ENCODE measurements at places on chromosomes 1 and 21. TPM values are rescaled to one million over a fixed set of nuclear protein-coding genes. Genes with fewer than 3 reads are reported as not detected.

- no peak for DNase-seq
These were observed 42.4 kb upstream of the TACSTD2 start for GRCh38 chr1:58619286-58620054.

DNA sequence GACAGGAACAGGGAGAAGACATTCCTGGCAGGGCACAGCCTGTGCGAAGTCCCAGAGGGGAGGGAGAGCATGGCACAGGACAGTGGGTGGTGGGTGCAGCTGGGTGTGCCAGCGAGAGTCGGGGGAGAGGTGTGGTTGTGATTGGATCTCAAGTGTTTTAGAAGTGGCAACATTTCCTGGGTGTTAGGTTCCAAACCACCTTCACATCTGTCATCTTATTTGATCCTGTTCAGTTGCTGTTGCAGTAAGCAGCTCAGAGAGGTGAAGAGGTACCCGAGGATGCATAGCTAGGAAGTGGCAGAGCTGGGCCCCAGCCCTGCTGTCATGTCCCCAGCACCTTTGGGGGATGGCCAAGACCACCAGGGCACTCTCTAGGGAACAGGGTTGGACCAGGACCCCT, 22.0 kb upstream of the DISP3 start:
- no peak for DNase-seq

GRCh38 chr1:226680653-226681052, 58.4 kb downstream of the ITPKB start:
- no peak for DNase-seq

The TUT4 gene
- total RNA-seq = 16.4 TPM

DNA sequence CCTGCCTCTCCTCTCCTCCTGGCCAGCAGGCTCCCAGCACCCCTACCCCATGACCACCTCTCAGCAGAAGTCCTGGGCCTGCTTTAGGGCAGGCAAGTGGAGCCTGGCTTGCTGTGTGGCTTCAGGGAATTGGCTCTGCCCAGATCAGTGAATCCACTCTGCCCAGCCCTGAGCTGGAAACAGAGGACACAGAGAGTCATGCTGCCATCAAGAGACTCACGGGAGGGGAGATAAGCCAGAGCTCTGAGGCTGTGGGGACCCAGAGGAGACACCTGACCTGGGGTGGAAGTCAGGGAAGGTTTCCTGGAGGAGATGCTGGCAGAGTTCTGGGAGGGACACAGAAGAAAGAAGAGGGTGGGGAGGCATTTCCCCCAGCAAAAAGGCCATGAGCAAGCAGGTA, 54.2 kb downstream of the GLIS1 start:
- DNase-seq = no peak

DNA sequence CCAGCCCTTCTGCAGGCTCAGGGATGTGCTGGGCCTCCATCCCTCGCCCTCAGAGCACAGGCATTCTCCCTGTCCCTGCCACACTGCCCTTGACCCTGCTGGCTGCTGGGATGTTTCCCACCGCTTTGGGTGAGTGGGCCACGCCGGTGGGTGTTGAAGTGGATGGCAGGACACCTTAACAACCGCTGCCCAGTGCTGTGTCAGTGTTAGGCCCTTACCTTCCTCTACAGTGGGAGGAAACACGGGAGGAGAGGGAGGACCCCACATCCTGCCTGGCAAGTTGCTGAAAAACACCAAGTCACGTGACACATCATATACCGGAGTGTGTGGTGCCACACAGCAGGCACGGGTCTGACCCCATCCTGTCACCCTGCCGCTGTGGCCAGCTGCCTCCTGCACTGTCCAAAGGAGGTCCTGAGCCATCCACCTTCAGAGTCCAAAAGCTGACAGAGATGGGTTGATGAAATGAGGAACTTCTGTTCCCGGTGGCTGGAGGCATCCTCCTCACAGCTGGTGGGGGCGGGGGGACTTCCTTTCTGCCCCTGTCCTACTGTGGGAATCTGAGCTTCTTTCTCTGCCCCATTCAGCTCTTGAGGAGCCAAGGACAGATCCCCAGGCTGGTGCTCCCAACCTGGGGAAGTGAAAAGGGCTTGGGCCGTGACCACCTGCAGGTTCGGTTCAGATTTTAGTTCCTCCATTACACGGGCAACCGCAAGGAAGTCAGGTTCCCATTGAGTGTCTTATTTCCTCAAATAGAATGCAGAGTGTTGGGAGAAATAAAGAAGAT, 3.2 kb upstream of the THEMIS2 start:
- no peak for DNase-seq

GRCh38 chr1:218585511-218586184, 240.5 kb downstream of the TGFB2 start:
- DNase-seq = peak; percentile 80

The KCNE2 gene
- total RNA-seq = not detected

- no peak for DNase-seq
These were observed 13.4 kb downstream of the IBA57 start for GRCh38 chr1:228178737-228179684.

- no peak for DNase-seq
These were observed 457.3 kb upstream of the VAMP3 start for GRCh38 chr1:7313826-7314225.

GRCh38 chr1:192491804-192492554, 83.6 kb upstream of the RGS1 start:
- DNase-seq = no peak

DNA sequence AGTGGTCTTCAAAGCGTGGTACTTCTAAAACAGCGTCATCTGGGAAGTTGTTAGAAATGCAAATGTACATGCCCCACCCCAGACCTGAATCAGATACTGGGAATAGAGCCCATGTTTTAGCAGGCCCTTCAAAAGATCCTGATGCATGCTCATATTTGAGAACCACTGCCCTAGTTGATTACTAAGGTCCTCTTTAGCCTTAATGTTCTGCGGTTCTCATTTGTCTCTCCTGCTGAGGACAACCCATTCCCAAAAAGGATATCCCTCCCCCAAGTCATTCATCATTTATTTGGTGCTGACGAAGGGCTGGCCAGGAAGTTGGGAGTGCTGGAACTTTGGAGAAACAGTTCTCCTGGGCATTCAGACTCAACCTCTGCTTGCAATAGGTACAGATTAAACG, 92.4 kb upstream of the RALGPS2 start:
- no peak for DNase-seq

- DNase-seq = no peak
These were observed 86.9 kb downstream of the STUM start for GRCh38 chr1:226635456-226635941.

- DNase-seq = no peak
These were observed 69.4 kb downstream of the C4BPA start for GRCh38 chr1:207173396-207173795.

- no peak for DNase-seq
These were observed 335.3 kb downstream of the BRINP2 start for GRCh38 chr1:177505905-177506590.

DNA sequence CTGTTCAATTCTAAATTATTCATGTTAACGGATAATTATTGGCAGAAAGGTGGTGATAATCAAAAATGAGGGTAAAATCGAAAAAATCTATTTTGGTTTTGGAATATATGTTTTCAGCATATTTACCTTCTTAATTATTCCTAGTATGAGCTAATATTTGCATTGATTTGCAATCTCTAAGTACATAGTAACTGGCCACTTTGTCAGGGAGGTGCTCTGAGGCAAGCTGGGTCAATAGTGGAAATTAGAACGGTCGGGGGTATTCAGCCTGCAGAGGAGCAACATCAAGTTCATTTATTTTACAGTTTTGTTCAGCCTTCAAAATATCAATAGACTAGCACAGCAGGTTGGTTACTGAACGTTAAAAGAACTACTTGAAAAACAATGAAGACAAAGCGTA, 1.8 kb downstream of the OTUD7B start:
- DNase-seq = no peak

- DNase-seq = no peak
These were observed 8.0 kb downstream of the TRNAU1AP start for GRCh38 chr1:28560886-28561285.

DNA sequence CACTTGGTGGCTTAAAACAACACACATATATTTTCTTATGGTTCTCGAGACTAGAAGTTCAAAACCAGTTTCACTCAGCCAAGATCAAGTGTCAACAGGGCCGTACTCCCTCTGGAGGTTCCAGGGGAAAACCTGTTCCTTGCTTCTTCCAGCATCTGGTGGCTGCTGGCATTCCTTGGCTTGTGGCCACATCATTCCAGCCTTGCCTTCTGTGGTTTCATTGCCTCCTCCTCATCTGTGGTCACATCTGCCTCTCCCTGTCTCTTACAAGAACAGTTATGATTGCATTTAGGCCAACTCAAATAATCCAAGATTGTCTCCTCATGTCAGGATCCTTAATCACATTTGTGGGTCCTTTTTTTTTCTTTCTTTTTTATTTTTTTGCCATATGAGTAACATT, 240.7 kb upstream of the HOOK1 start:
- peak; percentile 80 for DNase-seq

DNA sequence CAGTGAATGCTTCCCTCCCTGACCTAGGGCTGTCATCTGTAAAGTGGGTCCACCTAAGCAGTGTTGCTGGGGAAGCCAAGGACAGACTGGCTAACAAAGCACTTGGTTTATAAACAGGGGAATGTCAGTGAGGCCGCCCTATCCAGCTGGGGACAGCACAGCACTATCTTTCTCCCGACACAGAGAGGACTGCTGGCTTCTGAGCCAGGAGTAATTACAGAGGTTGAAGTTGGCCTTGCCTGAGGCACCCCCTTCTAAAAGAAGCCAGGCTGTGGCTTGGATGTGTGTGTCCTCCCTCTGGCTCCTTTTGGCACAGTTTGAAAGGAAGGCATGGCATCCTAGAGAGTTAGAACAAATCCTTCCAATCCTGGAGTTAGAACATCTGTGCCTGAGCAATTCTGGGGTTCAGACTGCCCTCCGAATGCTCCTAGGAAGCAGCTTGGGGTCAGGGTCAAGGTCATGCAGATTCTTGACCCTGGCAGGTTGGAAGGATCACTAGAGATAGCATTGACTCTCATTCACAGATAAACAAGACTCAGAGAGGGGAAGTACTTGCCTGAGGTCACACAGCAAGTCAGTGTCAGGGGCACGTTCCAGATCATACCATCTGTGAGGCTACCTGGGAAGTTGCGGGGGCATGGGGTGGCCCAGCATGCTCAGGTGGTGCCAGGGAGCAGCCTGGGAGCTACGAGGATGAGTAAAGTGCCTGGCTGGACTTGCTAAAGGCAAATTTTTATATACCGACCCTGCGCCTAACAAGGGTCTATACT, 1.3 kb upstream of the LDLRAP1 start:
- DNase-seq = no peak

DNA sequence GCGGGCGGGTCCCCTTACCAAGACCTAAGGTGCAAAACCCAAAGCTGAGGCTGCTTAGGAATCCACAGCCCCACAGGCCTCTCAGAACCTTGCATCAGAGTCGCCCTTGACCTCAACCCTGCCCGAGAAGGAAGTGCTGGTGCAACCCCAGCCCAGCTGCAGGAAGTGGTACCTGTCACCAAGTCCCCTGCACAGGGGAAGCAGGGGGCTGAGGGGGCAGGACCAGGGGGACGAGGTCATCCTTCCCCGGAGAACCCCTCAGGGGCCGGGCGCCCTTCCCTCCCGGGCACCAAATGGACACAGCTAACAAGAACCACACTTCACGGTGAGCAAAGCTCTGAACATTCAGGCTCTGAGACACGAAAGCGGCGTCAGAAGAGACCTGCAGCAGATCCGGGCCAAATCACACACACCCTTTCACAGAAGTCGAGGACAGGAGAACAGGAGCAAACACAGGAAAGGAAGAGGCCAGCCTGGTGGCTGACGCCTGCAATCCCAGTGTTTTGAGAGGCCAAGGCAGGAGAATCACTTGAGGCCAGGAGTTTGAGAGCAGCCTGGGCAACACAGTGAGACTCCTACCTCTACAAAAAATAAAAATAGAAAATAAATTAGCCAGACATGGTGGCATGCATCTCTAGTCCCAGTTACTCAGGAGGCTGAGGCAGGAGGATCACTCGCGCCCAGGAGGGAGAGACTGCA, 6.4 kb downstream of the ITGB2 start:
- no peak for DNase-seq

DNA sequence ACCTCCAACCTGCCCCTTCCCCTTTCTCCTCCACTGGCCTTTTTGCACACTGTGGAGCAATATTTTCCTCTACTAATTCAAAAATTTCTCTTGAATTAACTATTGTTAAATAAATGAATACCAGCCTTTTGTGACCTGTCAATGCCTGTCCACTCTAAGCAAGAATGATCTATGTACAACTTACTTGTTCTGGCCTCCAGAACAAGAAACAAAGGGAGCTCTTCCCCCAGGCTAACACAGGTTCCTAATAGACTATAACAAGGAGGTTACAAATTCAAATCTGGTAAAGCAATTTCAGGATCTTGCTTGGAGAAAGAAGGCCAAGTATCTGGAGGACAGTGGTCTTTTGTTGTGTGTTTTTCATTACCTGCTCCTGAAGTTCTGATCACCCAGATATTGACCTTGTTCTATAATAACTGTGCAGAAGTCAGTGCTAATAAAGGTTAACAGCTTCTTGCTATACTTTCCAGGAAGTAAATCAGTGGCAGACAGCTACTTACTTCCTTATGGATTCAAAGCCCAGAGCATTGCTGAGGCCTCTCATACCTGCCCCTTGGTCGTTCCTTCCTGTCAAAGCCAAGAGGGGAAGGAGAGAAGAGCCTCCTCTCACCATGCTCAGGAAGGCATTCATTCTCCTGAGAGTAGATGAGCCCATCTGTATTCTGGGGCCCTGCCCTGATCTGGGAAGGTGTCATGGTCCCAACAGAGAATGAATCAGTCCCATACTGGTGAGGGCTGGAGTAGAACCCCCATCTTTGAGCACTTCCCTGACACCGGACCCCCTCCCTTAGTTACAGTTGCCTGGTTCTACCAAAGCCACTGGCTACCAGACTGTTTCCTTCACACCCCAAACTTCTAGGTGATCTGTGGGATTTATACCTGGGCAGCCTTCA, 56.8 kb downstream of the DESI2 start:
- DNase-seq = no peak

The IL20 gene
- not detected for total RNA-seq

DNA sequence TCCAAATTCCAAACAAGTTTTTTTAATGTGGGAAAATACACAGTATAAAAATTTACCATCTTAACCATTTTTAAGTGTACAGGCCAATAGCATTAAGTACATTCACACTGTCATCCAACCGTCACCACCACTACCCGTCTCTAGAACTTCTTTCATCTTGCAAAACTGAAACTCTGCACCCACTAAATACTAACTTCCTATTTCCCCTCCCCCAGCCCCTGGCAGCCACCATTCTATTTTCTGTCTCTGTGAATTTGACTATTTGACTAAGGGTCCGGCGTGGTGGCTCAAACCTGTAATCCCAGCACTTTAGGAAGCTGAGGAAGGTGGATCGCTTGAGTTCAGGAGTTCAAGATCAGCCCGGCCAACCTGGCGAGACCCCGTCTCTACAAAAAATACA, 36.1 kb downstream of the CLSTN1 start:
- no peak for DNase-seq

GRCh38 chr1:176469450-176470010, 6.6 kb downstream of the PAPPA2 start:
- DNase-seq = peak; percentile 16

The CD2 gene
- not detected for total RNA-seq

DNA sequence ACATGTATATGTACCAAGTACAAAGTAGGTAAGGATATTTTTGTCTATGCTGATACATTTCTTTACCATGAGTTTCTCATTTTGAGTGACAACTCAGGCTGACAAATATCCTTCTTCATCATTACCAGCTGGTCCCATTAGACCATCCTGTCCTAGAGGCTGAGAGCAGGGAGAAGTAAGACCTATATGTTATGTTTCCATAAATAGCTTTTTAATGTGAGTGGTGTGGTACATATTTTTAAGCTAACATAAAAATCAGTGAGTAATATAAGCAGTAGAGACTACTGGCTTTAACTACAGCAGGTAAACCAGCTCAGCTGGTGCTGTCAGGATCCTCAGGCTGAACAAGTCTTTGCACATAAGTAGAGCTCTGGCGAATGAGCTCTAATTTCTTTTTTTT, 62.4 kb downstream of the CLEC20A start:
- no peak for DNase-seq

The RPTN gene
- total RNA-seq = not detected

Data from H4 (cell line).